Omental fat pad (tissue), 4 donors: ENCODE measurements at places on chromosomes 3 and 15. TPM values are rescaled to one million over a fixed set of nuclear protein-coding genes. Genes with fewer than 3 reads are reported as not detected.

The ATP10A gene
- 18.8 TPM for total RNA-seq

The DNAJC13 gene
- total RNA-seq = 43.5 TPM

The FMN1 gene
- total RNA-seq = 29.3 TPM

The TRIM42 gene
- total RNA-seq = not detected

The FGF7 gene
- 115 TPM for total RNA-seq

The FETUB gene
- total RNA-seq = not detected

The POLR2M gene
- total RNA-seq = 186 TPM

The SYNPR gene
- not detected for total RNA-seq

The CAMP gene
- not detected for total RNA-seq

The SPRED1 gene
- total RNA-seq = 38.5 TPM

The CLDN18 gene
- total RNA-seq = not detected

The MAP6D1 gene
- 2.4 TPM for total RNA-seq

The GCNT3 gene
- not detected for total RNA-seq

The TRAT1 gene
- 0.95 TPM for total RNA-seq
